ENCODE measurements at places on chromosomes 1 and 21.

DNA sequence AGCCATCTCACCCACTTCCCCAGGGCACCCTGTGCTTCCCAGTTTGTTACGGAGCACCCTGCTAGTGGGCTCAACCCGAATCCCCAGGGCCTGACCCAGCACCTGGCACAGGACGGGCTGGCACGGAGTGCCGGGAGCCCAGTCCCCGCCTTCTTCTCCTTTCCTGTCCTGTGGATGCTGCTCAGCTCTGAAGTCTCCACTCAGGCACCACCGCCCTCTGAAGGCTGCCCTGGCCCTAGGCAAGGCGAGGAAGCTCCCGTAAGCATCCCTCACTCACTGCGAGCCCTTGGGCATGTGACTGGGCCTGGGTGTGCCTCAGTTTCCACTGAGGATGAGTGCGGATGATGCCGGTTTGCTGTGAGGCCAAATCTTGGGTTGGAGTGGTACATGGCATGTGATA lies 21.8 kb downstream of the SLC1A7 start:
- DNase-seq = no peak

- DNase-seq = no peak
Observed at GRCh38 chr1:208202333-208202995, 41.7 kb downstream of the PLXNA2 start.

GRCh38 chr1:228512781-228513198 lies 25.6 kb downstream of the RNF187 start:
- DNase-seq = no peak

DNA sequence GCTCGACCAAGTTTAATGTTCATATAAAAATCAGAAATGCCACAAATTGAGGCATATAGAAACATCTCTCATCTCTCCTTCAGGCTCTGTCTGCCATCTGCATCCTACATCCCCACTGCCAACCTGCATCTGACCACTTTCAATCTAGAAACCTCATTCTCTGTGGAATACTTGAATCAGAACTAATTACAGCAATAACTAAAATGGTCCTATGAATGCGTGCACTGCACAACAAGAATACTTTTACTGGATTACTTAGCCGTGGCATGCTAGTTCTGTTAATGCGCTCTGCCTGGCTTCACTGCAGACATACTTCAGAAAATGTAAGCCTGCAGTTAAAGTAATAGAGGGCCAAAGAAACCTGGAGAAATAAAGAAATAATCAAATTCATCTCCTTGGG lies 89.8 kb upstream of the NR5A2 start:
- no peak for DNase-seq

GRCh38 chr1:172420385-172420784 lies at the start of gene C1orf105:
C1orf105 (plus strand) TSS chr1:172420685; CDS start chr1:172420886, 201 bp downstream.
- no peak for DNase-seq

DNA sequence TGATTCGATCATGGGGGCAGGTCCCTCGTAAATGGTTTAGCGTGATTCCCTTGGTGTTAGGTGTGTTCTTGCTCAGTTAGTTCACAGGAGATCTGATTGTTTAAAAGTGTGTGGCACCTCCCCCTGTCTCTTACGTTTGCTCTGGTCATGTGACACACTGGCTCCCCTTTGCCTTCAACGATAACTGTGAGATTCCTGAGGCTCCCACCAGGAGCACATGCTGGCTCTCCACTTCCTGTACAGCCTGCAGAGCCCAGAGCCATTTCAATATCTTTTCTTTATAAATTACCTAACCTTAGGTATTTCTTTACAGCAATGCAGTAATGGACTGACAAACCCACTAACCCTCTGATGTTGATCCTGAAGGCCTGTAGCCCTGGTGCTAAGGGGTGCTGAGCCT lies 141.9 kb downstream of the FCRL5 start:
- no peak for DNase-seq

DNA sequence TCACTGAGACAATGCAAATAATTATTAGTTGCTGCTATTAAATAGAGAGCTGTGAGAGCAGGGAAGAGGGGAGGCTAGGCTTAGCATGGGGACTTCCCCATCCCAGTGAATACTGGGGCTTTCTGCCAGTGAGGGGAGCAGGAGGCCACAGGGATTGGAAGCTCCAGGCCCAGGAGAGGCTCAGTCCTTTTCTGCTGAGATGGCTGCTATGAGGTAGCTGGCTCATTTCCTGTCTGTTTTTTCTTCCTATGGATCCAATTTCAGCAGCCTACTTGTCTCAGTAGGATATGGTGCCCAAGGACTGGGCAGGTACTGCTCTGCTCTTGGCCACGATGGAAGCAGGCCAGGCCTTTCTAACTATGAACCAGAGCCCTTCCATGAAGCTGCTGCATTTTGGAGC lies 10.0 kb downstream of the STMN1 start:
- DNase-seq = peak; percentile 20

DNA sequence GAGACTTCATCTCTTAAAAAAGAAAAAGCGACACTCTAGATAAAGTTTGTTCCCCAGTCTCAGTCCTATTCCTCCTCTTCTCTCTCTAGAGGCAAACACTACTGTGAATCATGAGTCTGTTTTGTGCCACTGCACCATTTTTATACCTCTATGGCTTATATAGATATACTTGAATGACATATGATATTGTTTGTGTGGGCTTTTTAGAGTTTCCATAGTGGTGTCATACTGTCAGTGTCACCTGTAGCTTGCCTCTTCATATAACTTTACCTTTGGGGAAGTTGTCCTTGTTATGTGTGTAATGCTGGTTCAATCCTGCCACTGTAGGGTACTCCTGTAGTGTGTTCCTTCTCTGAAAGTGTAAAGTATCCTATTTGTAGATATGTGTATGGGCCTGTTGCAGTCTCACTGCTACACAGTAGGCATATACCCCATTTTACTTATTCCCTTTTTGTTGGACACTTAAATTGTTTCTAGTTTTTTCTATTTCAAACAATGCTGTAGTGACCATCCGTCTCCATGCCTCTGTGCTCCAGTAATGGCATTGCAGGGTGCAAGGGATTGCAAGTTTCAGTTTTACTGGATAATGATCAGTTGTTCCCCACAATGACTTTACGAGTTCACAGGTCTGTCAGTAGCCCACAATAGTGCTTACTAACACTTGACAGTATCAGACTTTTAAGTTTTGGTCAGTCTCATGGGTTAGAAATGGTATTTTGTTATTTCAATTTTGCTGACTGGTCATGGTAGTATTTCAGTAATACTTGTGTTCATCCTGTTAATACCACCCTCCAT lies 2.7 kb downstream of the PRMT2 start:
- DNase-seq = peak; percentile 37

DNA sequence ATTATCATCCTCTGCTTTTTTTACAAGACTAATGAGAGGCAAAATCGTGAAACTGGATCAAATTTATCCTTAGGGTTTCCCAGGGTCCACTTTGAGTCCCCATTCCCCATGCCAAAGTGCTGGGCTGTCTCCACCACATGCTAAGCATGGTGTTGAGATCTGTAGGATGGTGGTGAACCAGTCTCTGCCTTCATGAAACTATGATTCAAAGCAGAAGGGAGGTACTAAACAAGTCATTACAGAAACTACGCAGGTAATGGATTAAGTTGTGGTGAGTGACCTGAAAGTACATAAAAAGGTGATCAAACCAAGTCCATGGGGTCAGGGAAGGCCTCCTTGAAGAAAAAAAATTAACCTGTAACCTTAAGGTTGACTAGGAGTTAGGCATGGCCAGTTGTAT lies 265.2 kb downstream of the ATG4C start:
- no peak for DNase-seq
